ENCODE measurements at places on chromosomes 5 and 9.

DNA sequence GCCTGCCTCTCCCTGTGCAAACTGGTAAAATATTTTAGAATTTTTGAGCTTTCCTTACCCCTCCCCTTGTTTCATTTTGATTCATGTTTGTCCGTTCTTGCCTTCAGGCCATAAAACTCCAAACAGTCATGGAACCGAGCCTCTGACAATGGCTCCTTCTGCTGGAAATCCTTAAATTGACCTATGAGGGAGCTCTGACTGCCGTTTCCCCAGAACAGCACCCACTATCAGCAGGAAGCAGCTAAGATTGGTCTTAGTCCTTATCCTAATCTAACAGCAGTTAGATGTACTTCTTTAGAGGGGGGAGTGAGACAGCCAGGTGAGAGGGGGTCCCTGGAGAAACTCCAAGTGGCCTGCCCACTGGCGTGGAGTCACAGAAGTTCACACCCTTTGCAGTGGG lies 106.7 kb downstream of the FAM174A start:
- no peak for DNase-seq

GRCh38 chr5:96081276-96081858 lies 119.7 kb upstream of the ELL2 start:
- no peak for DNase-seq

GRCh38 chr9:134568116-134568515 lies 73.5 kb upstream of the COL5A1 start:
- no peak for DNase-seq

DNA sequence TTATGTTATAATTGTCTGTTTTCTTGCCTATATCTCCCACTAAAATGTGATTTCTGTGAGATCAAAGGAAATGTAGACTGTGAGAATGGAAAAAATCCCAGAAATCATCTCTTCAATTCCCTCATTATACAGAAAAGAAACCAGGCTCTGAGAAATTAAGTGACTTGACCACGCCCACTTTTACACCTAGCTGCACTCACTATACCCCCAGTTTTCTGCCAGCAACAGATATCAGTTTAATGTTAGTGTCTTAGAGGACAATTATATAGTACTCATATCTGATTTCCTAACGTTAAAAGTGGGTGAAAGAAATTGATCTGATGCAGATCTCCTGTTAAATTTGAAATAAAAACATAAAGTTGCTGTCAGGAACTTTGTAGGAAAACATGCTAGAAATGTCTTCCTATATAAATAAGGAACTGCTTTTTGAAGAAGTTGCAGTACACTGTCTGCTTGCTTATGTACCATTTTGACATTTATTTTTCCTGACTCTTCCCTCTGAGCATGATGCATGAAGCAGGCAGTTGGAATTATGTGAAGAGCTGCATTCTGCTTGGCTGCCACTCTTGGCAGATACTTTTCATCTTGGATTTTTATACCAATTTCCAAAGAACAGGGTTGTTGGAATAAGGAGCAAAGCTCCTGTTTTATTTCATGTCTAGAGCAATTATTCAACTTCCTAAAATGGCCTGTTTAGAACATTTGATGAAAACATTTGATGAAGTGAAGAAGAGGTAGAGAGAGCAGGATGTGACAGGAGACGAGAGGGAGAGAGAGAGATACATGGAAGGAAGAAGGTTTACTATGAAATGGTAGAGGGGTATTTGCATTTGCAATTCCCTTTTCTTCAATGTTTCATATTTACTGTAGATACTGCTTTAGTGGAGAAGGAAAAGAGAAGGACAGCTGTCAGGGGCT lies 57.3 kb upstream of the RICTOR start:
- DNase-seq: no peak

GRCh38 chr5:38846379-38847011 lies 683 bp downstream of the OSMR start:
- DNase-seq: no peak

GRCh38 chr5:157721159-157721558 lies 10.1 kb upstream of the THG1L start:
- DNase-seq: no peak

DNA sequence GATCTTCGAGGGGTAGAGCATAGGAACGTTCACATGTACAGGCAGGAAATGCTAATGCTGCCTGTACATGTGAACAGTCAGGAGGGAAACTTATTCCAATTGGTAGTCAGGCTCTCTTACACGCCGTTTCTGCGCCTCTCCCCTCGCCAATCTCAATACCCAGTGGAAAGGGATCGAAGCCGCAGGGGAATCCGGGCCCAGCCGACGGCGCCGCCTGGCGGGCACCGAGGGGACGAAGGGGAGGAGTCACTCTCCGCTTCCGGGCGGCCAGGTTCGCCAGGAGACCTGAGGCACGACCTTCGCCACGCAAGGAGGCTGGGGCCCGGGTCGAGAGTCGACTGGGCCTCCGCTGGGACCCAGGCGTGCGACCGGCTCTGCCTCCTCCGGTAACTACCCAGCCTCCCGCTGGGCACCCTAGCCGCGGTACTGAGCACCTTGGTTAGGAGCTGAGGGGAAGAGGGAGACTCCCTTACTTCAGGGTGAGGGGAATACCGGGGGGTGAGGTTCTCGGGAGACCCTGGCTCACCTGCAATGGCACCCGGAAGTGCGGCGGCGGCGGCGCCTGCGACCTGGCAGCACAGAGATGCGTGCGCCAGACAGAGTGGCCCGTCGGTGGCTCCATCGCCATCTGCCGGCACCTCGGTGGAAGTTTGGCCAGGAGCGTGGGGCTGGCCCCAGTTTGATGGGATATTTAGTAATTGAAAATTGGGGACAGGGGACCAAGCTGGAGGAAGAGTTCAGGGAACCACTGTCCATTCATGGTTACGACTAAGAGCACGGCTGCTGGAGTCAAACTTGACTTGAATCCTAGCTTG lies at the start of gene PIGO:
Gene PIGO (minus strand): TSS at position 557 of the 815 bp plus-strand sequence. CDS start 1,026 bp downstream, outside the sequence.
- DNase-seq: peak; percentile 80

DNA sequence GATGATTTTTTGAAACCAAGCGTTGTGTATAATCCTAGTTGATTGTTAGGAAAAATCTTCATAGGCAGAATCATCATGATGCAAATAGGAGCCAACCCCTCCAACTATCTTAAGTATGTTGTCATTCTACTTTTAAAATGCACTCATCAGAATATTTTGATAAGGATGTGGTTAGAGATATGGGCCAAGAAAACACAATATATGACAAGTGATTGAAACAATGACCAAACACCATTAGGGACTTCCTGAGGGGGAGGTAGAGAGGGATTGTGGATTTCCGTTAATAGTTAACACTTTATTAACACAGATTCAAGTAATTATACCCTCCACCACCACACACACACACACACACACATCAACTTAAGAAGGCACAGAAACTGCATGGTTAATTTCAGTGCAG lies 143.3 kb downstream of the ARSB start:
- no peak for DNase-seq

DNA sequence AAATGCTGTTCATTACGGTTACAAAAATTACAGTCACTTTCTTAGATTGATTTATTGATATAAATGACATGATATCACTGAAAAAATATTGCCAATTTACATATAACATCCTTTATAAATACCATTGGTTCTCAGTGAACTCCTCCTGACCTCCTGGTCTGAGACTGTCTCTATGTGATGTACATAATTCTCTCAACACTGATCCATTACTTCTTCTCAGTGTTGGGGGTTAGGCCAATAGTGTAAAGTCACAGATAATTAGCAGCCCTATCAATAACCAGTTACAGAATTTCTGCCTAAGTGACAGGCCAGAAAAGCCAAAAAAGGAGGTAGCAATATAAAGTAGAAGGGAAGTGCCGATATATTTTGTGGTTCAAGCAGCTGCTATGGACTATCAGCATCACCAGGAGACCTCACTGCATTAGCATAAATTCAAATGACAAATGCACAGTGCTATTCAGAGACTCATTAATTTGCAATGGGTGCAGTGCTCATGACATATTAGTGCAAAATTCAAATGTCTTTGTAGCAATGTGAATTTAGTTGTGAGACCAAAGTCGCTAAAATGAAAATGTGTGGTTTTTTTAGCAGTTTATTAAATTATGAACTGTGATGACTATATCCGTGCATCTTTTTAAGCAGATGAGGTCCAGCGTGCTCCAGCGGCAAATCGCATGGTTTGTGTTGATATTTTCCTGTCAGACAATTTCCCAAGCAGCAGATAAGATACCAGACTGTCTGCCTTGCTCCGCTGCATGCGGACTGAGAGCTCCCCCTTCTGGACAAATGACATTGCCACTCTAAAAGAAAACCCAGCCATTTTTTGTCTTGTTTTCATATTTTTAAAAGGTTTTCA lies 144.6 kb downstream of the CETN3 start:
- peak; percentile 53 for DNase-seq
